ENCODE measurements at places on chromosomes 7 and 10.

DNA sequence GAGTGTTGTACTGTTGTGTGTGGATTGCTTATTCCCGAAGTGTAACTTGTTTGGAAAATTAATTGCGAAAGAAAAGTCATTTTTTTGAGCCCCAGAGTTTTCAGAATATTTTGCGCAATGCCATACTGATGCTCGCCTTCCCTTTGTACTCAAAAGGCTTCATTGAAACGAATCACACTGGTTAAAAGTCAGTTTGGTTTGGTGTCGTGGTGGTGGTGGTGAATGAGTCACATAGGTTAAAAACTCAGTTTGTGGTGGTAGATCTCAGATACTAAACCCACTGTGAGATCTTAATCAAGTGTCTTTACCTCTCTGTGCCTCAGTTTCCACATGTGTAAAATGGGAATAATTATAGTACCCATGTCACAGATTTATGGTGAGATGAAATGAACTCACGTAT, 61.1 kb upstream of the IL6 start:
- no peak for DNase-seq

- DNase-seq, result no peak
These were observed 10.5 kb downstream of the PSPH start for GRCh38 chr7:56040730-56041129.

GRCh38 chr10:82953331-82953730, 1078.3 kb downstream of the NRG3 start:
- no peak for DNase-seq

DNA sequence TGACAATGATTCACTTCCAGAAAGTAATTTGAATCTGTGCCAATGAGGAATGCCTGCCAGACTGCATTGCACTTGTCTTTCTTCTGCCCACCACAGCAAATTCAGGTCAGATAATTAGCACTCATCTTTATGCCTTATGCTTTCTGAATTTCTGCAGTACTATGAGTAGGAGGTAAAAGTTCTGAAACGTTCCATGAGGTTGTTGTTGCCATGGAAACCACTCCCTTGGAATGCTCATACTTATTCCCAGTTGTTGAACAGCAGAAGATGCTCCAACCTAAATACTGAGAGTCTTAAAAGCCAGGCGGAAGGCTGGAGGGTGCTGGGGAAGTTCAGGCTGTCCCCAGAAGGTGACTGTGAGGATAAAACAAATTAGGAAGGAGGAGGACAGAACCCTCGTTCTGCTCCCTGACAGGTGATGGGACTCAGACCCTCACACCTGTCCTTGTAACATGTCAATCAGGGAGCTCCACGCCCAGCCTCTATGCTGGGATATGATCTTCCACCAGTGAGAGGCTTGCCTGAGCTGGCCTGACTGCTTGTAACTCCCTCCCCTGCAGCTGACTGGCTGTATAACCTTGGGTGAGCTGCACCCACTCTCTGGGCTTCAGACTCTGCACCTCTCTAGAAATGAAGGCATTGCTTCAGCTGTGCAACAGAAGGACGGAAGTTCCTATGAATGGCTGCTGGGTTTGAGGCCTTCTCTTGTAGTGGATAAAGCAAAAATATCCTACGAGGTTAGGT, 554.3 kb upstream of the MGMT start:
- no peak for DNase-seq

- DNase-seq, result no peak
These were observed 293.8 kb downstream of the RNLS start for GRCh38 chr10:88289342-88289741.

GRCh38 chr7:157854066-157854891, 517.5 kb downstream of the DNAJB6 start:
- no peak for DNase-seq

- no peak for DNase-seq
These were observed 74.8 kb upstream of the NEBL start for GRCh38 chr10:20971901-20972300.

GRCh38 chr7:139328375-139328774, 12.8 kb upstream of the FMC1 start:
- DNase-seq, result no peak

DNA sequence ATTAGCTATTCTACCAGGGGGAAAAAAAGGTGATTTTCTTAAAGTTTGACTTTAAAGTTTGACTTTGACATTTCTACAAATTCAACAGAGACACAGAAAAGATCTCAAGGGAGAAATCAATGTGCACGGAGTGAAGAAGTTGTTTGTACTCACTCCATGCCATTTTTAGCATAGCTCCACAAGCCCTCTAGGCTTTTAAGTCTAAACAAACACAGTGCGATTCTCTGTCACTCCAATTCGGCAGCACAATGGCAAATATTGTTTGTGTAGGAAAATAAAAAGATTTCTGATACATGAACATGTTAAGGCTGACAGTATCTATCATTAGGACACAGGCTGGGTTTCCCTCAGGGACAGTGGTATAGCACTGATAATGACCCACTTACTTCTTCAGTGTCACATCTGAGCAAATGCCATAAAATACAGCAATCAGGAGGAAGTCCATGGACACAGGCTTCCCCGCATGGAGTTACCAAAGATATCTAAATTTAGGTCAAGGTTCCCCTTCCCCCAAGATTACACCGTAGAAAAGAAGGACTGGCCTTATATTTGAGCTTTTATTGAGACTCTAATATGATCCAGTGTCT, 28.0 kb downstream of the GSAP start:
- DNase-seq, result no peak

DNA sequence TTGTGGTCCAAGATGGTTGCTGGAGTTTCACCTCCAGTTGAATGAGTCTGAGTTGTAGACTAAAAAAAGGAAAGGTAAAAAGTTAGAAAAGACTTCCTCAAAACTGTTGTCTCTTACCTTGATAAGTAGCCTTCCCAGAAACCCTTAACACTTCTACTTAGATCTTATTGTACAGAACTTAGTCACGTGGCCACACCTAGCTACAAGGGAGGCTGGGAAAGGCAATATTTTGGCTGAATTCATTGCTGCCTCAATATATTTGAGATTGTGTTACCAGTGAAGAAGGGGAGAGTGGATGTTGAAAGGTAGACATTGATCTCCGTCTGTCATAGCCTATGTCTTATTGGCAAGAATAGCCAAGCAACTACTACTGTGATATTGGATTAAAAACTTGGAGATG, 35.5 kb upstream of the VDAC2 start:
- DNase-seq, result no peak
